Activated CD4-positive, alpha-beta T cell treated with anti-CD3 and anti-CD28 coated beads for 24 hours (primary cell): ENCODE measurements at places on chromosomes 5 and 9.

DNA sequence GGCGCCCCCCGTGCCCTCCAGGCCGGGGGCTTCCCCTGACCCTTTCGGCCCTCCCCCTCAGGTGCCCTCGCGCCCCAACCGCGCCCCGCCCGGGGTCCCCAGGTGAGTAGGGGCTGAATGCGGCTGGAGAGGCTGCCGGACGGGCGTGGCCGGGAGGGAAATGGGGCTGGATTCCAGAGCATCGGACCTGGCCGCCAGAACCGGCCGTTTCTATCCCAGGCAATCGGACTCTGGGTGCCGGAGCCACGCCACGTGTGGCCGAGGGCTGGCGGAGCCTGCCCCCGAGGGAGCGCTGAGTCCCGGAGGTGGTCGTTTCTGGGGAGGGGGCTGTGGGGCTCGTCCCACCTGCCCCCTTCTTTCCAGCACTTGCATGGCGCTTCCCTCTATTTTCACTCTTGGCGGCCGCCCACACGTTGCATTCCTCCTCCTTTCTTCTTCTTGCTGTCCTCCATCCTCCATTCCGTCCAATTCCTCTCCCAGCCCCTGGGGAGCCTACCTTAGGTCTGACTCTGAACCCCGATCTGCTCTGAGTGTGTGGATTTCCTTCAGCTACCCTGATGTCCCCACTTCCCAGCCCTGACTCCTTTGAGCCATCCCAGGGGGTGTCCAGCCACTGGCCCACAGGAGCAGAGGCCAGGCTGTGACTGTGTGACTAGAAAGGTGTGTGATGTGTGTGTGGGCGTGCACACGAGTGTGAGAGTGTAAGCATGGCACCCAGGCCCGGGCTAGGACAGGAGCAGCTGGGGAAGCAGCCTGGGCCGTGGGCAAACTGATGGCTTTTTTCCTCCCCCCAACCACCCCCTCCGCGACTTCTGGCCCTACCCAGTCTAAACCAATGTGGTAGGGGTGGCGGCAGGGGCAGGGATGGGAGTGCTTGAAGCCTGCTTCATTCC lies 24.7 kb downstream of the GOLGA2 start:
- no peak for DNase-seq

GRCh38 chr5:36006163-36006562 lies 15.0 kb upstream of the UGT3A1 start:
- DNase-seq, result no peak

DNA sequence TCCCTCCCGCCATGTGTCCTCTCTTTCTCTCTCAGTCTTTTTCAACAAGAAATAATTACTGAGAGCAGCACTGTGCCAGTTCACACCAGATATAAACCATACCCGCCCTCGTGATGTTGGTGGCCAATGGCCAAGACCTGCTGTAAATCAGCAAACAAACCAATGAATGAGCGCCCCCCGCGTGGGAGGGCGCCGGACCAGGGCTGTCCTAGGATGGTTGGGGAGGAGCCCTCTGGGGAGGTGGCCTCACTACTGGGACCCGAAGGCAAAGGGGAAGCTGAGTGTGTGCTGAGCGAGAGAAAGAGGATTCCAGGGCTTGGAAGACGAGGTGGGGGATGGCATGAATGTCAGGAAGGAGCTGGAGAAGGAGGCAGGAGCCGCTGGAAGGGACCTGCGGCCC lies 51.2 kb upstream of the BARHL1 start:
- DNase-seq, result no peak

- no peak for DNase-seq
Measured at GRCh38 chr9:111994831-111995458, 98.3 kb downstream of the UGCG start.

DNA sequence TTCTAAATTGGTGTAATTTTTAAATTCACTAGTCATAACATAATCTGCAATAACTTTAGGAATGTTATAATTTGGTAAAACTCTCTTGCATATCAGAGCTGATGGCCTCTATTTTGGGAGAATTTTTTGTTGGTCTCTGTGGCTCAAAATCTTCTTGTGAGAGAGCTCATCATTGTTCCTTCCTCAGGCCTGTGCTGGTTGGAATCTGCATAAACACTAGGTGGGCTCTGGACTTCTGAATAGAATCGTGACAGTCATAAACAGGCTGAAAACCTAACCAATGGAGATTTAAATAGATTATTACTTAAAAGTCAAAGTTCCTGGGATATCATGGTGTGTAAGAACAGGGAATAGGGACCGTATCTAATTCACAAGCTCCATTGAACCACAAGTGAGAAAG lies 1129.6 kb downstream of the CDH12 start:
- DNase-seq, result no peak

- no peak for DNase-seq
Measured at GRCh38 chr5:135589152-135589551, 10.4 kb upstream of the CXCL14 start.

DNA sequence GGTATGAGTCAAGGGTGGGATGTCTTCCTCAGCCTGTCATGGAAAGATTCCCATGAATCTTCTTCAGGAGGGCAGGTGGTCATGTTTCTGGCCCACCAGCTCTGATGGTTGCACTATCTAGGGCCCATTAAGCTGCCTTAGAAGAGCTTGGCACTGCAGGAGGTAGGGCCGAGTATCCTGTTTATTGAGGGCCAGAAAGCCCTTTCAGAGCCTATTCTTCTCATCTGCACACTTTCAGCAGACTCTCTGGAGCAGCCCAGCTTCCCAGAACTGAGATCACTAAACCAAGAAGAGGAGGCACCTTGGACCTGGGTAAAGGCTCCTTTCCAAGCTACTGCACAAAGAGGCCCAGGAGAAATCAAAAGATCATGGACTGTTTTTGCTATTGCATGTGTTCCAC lies 146.5 kb downstream of the MTX3 start:
- DNase-seq, result no peak

DNA sequence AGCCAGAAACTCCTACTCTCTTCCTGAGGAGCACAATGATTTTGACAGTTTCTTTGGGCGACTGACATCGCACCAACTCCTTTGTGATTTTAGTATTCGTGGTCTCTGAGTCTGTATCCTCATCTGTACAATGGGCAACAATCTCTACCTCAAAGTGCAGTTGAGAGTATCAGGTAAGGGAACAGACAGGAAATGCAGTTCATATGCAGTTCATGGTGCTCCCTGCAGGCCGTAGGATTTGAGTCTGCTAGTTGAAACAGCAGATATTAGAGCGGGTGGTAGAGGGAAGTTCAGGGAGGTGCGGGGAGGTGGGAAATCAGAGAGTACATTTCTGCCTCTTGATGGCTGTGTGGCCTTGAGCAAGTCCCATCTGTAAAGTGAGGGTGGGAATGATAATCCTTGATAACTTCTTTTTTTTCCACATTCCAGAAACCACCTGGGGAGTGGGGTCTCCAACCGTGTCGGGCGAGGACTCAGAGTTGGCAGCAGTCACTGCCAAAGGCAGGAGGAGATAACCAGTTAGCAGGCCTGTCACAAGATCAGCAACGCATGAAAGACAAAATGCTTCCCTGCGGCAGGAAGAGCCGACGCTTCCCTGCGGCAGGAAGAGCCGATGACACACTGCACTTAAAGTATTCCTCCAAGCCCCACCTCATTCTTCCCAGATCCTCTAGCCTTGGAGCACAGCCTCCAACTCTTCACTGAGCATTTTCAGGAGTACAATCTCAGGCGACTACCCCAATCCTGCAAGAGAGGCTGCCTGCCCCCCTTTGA lies 6.0 kb upstream of the NEK6 start:
- DNase-seq, result no peak

- DNase-seq, result no peak
Measured at GRCh38 chr9:114518599-114519022, 13.3 kb upstream of the WHRN start.

- DNase-seq, result peak; percentile 25
Measured at GRCh38 chr9:89606624-89607311, 2.0 kb downstream of the GADD45G start.

DNA sequence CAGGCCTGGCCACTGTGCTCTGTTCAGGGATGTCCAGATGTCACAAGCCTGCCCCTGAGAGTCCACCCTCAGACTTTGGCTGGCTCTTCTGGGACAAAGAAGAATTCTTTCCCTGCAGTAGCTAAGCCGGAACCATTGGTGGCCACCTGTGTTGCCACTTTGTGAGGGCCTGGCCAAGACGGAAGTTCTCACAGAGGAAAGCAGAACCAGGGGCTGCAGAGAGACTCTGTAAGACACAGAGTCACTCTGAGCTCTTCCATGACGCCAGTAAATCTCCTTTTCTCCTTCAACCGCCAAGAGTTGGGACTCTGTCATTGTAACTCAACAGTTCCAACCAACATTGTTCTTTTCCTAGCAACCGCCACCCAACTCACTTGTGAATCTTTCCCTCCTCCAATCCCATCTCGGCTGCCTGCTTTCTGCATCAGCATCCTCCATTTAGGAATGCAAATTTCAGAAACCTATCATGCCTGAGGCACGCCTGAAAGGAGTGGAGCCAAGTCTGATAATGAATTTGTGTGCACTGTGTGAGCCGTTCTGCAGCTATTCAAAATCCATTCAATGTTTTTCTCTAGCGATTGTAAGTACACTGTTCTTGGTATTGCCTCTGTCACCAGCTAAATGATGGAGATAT lies 37.8 kb upstream of the ATP6V1G1 start:
- DNase-seq, result no peak

- no peak for DNase-seq
Measured at GRCh38 chr9:86175743-86176456, 76.5 kb upstream of the GOLM1 start.

DNA sequence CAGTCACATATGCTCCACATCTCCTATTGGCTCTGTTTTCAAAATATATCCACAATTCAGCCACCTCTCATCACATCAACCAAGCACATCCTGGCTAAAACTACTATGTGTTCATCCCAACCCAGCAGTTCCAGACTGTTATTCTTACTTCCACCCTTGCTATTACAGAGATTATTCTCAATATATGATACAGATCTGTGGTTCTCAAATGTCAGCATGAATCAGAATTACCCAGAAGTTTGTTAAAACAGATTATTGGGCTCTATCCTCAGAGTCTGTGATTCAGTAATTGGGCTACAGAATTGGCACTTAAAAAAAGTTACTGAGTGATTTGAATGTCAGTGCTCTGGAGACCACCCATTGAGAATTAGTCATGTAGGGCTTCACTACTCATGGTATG lies 78.8 kb upstream of the IZUMO3 start:
- DNase-seq, result no peak

DNA sequence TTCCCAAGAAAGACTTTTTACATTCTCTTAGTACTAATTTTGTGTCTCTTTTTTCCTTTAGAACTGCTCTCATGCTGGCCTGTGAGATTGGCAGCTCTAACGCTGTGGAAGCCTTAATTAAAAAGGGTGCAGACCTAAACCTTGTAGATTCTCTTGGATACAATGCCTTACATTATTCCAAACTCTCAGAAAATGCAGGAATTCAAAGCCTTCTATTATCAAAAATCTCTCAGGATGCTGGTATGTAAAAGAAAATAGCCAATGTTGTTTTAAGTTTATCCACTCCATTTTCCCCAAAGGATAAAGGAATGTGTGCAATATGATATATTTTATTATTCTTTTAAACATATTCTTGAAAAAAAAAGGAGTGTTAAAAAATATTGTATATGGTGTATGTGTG lies 27.3 kb upstream of the TTC23L start:
- DNase-seq, result no peak

- no peak for DNase-seq
Measured at GRCh38 chr9:89380437-89381307, 62.4 kb downstream of the SECISBP2 start.

GRCh38 chr9:18473652-18474279 lies at the start of gene ADAMTSL1:
TSS of gene ADAMTSL1 (plus strand) at chr9:18474153. CDS start at chr9:18474233, 80 bp downstream.
- no peak for DNase-seq

DNA sequence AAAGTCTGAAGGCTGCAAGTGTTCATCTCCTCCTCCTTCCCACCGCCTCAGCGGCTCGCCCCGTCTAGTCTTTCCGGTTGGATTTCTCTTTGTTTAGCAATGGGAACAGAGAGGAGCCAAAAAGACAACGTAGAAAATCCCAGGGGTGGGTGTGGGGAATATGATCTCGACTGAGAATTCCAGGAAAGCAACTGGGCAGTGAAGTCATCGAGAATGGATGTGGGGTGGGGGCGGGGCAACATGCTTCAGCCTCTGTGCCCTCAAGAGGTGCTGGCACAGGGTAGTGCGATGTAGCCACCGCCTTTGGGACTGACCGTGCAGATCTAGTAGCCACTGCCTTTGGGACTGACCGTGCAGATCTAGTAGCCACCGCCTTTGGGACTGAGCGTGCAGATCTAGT lies 12.9 kb downstream of the MSX2 start:
- no peak for DNase-seq

- no peak for DNase-seq
Measured at GRCh38 chr5:158413122-158413680, 554.3 kb upstream of the CLINT1 start.

DNA sequence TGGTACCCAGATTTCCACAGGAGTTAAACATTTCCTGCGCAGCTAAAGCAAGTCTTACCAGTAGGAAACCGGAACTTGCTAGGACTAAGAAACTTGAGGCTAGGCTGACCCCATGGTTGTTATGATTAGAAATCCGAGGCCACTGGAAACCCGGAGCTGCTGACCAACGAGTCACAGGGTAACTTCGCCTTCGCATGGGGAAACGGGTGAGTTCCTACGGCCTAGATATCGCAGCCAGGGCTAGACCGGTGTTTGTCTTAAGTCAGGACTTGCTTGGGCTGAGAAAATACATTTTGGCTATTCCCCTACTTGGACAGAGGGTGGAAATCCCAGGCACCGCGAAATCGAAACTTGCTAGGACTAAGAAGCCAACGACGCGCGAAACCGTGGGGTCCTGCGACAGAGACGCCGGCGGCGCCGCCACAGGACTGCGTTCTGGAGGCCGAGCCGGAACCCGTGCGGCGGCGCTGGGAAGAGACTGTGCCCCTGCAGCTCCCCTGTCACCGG lies 1.6 kb upstream of the ANXA2R start:
- DNase-seq, result peak; percentile 38

DNA sequence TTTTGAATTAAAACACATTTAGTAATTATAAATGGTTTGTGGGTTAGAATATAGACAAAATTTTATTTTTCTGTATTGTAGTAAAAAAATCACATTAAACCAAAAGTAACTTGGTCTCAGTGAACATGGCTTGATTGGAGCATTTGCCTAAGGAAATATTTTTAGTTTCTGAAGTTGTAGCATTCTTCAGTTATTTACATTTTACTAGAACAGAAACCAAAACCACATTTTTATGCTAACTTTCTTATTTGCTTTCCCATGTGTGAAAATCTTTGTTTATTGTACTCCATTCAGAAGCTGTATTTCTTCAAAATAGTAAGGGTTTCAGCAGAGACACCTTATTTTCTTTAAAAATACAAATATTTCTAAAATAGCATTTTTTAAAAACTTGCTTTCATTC lies 129.9 kb downstream of the SGCD start:
- DNase-seq, result no peak

GRCh38 chr5:161530700-161531099 lies 15.8 kb downstream of the GABRB2 start:
- no peak for DNase-seq

GRCh38 chr5:112534611-112535255 lies 115.7 kb upstream of the EPB41L4A start:
- DNase-seq, result no peak

GRCh38 chr9:71602652-71603051 lies 165.7 kb downstream of the CEMIP2 start:
- DNase-seq, result no peak
